ENCODE measurements at places on chromosomes 12 and 14.

DNA sequence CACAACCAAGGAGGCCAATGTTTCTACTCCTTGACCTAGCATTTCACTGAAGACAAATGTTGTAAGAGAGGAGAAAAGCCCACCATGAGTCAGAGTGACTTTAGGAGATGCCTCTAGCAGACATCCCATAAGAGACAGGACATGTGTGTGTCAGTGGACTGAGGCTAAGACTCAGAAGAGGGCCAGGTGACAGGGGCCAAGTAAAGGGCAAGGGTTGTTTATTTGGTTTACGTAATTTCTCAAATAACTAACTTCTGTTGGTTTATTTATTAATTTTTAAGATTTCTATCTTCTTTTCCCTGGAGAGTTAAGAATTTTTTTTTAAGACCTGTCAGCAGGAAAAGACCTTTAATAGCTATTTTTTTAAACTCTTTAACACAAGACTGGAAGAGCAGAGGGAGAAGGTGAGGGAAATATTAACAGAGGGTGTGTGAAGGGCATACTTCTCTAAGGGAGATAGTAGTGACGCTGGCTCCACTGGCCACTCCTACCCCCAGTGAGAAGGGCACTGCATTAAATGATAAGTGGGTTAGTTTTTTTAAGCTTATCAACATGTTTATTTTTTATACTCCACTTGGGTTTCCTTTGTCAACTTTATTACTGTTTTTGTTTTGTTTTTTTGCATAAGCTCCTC is 3.4 kb downstream of the PNP start:
- no peak for DNase-seq

DNA sequence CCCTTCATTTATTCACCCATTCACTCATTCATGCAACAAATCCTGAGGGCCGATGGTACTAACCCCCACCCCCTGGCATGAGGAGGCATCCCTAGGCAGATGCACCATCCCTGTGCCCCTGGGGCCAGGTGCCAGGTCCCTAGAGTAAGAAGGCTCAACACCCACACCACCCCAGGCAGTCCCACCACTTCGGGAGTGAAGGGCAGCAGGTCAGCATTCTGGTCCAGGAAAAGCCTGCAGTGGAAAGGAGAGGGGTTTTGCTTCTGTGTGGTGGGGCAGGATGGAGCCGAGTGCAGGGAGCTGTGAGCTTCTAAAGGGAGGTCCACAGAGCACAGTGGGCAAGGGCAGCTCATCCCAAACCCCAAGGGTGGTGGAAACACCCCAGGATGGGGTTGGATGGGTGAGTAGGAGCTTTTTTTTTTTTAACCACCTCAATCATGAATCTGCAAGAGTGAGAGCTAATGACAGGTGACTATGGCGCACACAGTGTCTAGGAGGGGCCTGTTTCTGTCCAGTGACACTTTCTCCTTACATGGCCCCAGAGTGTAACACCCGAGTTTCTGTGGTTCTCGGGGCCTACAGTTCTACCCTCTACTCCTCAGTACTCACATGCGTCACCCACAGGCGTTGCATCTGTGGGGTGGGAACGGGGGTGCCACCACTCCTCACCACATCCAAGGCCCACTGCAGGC is 414.3 kb downstream of the TMEM121 start:
- DNase-seq, result no peak

- no peak for DNase-seq
Observed at GRCh38 chr12:67919406-67919805, 69.8 kb upstream of the IFNG-AS1 start.

GRCh38 chr14:68556253-68556652 is 236.6 kb downstream of the ZFP36L1 start:
- DNase-seq, result no peak

- no peak for DNase-seq
Observed at GRCh38 chr12:28343713-28344112, 153.5 kb downstream of the CCDC91 start.

DNA sequence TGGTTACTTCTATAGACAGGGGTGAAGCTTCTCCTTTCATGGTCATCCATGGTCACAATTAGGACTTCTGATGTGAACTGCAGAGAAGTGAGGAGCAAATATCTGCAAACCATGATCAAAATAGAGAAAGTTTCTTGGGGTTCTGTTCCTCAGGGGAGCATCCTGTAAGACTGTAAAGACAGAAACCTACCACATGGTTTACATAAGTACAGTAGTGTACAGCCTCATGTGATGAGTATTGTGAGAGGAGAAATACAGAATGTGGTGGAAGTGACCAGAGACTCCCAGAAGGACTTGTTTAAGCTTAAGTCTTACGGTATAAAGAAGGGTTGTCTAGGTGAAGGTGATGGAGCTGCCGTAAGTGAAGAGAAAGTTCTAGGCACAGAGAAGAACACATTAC is 484.7 kb downstream of the LRIG3 start:
- DNase-seq, result no peak

DNA sequence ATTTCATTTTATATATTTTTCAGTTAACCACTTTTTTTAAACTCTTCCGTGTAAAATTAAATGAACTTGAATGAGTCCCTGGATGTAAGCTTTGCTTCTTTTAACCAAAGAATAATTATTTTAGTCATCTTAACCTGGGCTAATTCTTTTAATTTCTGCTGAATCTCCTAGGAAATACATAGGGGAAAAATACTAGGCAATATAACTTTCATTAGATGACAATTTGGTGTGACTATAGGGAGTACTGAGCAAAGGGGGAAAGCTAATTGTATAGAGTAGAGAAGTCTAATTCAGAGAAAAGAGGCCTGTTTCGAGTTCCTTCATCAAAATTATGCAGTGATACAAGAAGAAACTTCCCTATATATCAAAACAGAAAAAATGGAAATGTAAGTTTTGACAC is 388.1 kb downstream of the NOVA1 start:
- no peak for DNase-seq

DNA sequence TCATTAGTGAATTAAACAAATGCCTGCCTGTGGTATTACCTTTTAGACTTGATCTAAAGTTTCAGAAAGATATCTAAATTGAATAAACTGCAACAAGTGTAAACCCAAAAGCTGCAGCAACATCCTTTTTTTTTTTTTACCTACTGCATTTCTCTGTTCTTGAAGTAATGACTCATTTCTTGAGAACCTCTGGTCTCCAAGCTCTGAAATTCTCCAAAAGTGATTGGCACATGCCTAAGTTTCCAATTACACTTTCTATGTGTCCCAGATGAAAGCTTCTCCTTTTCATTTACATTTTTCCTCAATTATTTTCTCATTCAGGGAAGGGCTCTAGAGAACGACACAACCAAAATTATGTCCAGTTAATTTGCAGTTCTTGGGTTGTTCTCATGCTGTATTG is 435.2 kb upstream of the DCN start:
- no peak for DNase-seq

GRCh38 chr14:105068818-105069217 is 3.6 kb upstream of the GPR132 start:
- DNase-seq, result no peak

- DNase-seq, result no peak
Observed at GRCh38 chr14:31106768-31107167, 80.6 kb upstream of the STRN3 start.

DNA sequence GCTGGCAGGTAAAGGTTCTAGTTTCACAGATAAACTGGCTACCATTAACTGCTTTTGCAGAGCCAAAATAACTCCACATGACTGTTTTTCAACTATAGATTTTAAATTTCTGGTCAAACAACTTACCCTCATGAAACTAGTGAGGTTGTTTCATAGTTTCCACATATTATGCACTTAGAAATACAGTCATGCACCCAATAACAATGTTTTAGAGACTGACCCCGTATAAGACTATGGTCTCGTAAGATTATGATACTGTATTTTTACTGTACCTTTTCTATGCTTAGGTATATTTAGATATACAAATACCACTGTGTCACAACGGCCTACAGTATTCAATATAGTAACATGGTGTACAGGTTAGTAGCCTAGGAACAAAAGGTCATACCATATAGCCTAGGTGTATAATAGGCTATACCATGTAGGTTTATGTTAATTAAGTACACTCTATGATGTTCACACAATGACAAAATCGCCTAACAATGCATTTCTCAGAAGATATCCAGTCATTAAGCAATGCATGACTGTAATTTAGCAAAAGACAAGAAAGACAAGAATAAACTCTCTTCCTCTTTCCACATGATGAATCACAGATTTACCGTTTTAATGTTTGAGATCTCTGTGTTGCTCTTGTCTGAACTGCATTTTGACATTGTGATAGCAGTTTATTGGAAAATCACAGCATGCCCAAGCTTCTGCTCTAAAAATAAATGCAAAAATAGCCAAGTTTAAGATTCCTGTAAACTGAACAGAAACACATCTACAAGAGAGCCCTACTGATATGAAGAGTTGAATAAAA is 17.1 kb downstream of the DICER1 start:
- no peak for DNase-seq

GRCh38 chr14:45559626-45560025 is 306.6 kb upstream of the MIS18BP1 start:
- DNase-seq, result no peak

- DNase-seq, result no peak
Observed at GRCh38 chr12:130739571-130739970, 23.5 kb upstream of the RIMBP2 start.

DNA sequence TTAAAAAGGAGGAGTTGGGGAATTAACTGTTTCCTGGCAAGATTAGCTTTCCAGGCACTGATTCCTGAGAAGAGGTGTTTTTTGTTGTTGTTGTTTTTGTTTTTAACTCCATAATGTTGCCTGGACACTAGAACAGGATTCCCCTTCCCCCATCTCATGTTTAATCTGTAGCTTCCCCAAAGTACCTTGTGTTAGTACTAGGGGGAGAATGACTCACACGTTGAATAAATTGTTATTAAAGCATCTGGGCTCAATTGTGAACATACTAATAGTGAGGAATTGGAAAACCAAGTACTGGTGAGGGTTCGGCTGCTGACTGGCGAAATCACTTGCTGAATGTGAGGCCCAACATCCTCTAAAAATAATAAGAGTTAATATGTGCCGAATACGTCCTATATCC is 1.3 kb upstream of the GNG2 start:
- no peak for DNase-seq

GRCh38 chr12:111072299-111072698 is 151.9 kb upstream of the MYL2 start:
- no peak for DNase-seq

- DNase-seq, result no peak
Observed at GRCh38 chr14:101961746-101962502, 2.4 kb upstream of the DYNC1H1 start.

DNA sequence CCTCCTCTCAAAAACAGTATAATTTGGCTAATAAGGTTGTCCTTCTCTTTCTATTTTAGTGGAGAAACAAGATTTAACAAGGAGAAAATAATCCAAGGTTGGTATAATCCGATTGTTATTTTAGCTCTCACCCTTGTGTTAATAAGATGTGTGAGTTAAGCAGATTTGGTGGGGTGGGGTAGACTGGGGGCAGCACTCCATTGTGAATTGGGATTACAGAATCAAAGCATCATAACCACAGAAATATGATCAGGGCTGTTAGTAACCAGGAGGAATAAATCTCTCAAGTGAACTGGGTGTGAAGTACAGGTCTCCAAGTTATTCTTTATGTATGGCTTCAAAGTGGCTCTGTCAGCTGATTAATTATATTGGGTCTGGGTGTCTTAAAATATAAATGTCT is 10.2 kb downstream of the TIGAR start:
- no peak for DNase-seq

DNA sequence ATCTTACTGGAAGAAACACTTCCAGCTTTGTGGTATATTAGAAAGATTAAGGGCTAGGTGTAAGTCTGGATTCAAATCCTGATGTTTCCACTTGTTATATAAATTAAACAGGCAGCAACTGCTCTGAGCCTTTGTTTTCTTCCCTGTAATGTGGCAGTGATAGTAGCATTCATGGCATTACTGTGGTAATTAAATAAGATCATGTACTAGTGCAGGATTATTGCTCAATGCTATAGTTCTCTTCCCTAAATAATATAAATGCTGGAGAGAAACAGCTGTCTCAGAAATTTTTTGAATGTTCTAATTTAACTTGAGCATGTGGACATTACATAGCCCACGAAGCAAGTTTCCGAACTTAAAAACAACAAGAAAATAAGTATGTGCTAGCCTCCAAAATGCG is 5.4 kb downstream of the TMEM117 start:
- DNase-seq, result no peak

DNA sequence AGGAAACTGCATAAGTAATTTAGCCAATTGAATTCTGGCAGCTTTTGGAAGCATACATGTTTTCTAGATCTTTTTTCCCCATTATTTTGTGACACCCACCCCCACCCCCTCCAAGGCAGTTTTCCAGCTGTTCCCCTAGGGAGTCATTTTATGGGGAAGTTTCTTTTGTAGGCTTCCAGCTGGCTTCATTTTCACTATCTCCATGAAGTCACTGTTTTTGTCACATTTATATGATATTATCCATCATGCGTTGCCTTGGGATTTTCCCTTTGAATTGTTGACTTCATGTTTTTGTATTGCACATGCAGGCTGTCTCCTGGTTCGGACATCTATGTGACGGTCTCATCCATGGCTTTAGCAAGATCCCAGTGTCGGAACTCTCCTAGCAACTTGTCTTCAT is 233.6 kb upstream of the RGS6 start:
- DNase-seq, result no peak

GRCh38 chr14:101134851-101135433 is 231.4 kb upstream of the RTL1 start:
- DNase-seq, result no peak

GRCh38 chr12:108507971-108508642 is 7.0 kb upstream of the FICD start:
- no peak for DNase-seq

DNA sequence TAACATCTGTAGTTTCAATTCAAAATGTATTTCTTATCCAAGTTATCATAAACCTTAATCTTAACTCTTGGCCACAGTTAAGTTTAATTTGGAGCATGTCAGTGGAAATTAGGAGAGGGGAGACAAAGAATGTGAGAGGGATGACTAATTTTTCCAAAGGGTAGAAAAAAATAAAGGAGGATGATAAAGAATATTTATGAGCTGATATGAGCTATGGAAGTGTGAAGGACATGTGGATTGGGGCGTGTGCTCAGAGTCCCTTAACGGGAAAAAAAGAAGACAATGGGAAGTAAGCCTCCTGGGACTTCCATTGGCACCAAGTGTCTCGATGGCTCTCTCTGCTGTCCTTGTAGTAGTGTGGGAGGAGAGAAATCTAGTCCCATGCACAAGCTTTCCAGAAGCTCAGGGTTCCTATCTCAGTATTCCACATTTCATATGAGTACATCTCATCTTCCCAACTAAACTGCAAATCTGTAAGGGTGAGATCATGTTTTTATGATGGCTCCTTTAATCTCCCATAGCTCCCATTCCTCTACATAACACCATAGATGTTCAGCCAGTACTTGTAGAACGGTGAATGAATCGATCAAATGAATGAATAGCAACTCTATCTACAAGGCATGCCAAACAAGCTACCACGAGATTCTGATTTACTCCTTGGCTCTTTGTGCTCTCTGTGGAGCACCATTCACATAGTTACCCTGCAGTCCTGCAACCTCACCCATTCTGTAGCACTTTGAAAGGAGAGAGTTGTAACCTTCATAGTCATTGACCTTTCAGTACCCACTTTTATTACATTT is 27.4 kb downstream of the BCL2L14 start:
- DNase-seq, result no peak

Measured in NCI-H748 treated with DMSO at 0.1 percent for 48 hours (cell line).